ENCODE measurements at places on chromosomes 1 and 21.

DNA sequence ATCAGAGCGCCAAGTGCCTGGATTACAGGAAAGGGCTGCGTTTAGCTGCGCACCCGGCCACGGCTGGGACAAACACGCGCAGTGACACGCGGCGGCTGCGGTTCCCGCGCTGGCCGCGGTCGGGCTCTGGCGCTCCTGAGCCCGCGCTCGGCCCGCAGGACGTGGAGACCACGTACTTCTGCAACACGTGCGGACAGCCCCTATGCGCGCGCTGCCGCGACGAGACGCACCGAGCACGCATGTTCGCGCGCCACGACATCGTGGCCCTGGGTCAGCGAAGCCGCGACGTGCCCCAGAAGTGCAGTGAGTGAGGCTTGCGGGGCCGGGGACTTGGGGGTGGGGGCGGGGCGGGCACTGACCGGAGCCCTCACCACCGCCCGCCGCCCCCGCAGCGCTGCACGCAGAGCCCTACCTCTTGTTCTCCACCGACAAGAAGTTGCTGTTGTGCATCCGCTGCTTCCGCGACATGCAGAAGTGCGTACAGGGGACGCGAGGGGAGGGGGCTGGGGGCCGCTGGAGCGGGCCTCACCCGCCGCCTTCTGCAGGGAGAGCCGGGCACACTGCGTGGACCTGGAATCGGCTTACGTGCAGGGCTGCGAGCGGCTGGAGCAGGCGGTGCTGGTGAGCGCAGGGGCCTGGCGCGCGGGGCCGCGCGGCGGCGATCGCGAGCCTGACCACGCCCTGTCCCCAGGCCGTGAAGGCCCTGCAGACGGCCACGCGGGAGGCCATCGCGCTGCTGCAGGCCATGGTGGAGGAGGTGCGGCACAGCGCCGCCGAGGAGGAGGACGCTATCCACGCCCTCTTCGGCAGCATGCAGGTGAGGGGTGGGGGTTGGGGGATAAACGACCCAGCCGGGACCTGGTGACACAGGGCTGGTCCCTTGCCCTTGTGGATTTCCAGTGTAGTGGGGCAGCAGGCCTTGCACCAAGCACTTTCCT, 3.1 kb downstream of the RNF207 start:
- no peak for DNase-seq

DNA sequence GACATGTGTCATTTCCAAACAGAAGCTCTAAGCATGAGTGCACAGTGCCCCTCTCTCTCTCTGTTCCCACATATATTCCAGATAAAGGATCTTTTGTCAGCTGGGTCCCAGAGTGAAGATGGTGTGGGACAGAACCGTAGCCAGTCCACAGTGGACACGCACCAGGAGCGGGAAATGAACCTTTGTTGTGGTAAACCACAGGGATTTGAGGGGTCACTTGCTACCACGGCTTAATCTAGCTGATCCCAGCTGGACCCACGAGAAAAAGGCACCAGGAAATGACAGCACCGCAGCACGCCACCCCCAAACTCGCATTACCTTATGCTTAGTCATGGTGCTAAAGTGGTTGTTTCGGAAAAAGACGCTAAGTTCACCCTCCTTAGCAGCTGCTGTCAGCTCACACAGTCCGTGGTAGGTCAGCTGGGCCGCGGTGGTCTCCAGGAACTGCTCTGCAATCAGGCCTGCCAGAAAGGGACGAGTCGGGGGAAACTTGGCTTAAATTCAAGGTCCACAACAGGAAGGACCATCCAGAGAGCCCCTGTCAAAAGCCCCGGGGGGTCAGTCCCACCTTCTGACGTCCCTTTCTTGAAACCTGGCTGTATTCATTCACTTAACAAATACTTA, 7.5 kb downstream of the MINDY1 start:
- peak; percentile 85 for DNase-seq

- no peak for DNase-seq
Measured at GRCh38 chr1:206693029-206693428, 8.3 kb downstream of the MAPKAPK2 start.

DNA sequence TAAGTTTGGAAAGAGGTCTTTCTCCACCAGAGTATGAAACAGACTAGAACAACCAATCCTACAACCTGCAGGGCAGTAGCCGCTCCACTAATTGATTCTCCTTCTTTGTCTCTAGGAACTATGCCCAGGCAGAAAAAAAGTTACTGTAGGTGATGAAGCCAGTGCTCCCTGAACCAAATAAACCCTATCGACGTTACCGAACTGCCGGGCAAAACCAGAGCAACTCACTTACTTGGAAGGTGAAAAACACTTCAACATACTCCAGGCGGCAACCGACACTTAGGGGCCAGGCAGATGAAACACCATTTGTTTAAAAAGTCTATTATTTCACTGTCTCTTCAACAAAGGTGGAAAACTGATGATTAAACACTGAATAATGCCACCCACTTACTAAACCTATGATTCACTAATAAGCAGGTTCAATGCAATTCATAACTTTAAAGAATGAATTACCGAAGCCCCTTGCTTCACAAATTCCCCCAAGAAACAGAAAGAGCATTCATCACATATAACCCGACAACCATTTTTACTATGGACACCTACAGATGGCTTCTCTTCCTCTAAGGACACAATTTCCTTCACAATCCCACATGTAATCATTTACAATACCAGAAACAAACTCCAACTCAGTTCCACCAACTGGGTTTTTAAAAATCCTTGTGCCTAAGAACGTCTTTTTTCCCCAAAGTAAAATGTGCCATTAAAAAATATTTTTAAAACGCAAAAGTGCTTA, 1.6 kb downstream of the NRIP1 start:
- no peak for DNase-seq

DNA sequence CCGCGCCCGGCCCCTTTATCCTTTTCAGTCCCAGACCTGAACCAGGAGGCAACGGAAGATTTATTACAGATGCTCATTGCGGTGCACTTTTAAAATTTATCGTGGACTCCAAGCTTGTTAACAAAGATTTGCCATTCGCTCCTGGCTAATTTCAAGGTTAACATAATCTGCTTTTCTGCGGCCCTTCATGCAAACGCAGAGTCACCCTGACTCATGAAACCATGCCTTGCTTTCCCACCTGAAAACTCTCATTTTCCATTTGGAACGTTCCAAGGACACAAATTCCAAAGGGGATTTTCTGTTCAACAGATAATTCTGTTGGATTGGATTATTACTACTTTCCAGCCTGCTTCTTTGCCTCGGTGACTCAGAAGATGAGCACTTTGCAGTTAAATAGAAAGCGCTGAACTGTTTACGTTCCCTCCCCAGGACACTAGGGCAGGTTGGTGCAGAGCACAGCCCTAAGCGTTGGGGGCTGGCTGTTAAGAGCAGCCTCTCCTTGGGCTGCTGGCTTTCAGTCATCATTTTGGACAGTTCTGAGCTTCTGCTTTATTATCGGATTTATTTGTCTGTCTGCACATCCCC, 51.1 kb downstream of the CD247 start:
- no peak for DNase-seq

GRCh38 chr1:241614144-241614543, 26.0 kb downstream of the CHML start:
- DNase-seq = no peak

GRCh38 chr1:205604059-205604458, 27.8 kb downstream of the ELK4 start:
- no peak for DNase-seq

DNA sequence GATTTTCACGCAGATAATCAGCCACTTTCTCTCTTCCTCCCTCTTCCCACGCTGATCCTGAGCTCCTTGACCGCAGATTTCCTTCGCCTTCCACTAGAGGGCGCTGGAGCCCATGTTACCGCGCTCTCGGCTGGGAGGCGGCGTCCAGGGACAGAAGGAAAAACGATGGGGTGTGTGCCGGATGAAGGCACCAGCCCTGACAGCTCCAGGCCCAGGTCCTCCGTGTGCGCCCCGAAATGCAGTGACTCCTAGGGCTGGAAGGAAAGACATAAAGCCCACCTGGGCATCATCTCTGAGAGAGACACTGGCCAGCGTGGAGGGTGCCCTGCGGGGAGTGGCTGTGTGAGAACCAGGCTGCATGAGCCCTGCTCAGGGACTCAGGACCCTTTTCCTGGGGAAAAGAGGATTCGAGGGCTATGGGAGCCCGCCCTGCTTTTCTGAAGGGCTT, 44.9 kb upstream of the CYP2J2 start:
- peak; percentile 66 for DNase-seq

- DNase-seq = no peak
Measured at GRCh38 chr21:43289966-43290365, 121.2 kb downstream of the CRYAA start.

GRCh38 chr1:23824711-23825075, 536 bp downstream of the HMGCL start:
- DNase-seq = no peak

- DNase-seq = no peak
Measured at GRCh38 chr1:110952031-110952430, 11.7 kb downstream of the LRIF1 start.

DNA sequence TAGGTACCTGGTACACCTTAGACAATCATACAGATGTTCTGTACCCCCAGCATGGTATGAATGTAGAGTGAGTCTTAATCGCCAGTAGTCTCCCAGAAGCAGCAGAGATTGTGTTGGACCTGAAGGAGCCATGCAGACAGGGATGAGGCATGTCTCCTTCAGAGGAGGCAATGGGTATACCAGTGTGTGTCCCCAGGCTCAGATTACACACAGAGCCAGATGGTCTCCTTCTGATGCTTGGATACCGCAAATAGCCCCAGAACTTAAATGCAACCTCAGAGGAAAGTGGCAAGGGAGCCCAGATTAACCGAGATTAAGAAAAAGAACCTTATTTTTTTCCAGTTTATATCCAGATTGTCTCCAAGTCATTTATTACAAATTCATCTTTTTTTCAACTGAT, 96.8 kb upstream of the C21orf91 start:
- DNase-seq = no peak

GRCh38 chr1:19432943-19433718, 52.2 kb downstream of the CAPZB start:
- no peak for DNase-seq

DNA sequence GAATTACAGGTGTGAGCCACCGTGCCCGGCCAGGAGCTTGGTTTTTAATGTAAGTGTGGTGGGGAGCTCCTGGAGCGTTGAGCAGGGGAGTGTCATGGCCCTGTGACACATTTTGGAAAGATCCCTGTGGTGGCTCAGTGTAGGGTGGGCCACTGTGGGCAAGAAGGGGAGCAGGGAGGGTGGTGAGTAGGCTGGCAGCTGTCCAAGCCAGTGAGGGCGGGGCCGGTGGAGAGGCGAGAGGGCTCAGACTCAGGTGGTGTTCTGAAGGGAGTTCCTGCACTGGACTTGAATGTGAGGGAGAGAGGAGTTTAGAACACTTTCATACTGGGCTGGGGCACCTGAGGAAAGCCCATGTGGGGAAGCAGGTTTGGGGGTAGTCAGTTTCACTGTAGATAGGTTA, 3.1 kb upstream of the EVA1B start:
- no peak for DNase-seq

DNA sequence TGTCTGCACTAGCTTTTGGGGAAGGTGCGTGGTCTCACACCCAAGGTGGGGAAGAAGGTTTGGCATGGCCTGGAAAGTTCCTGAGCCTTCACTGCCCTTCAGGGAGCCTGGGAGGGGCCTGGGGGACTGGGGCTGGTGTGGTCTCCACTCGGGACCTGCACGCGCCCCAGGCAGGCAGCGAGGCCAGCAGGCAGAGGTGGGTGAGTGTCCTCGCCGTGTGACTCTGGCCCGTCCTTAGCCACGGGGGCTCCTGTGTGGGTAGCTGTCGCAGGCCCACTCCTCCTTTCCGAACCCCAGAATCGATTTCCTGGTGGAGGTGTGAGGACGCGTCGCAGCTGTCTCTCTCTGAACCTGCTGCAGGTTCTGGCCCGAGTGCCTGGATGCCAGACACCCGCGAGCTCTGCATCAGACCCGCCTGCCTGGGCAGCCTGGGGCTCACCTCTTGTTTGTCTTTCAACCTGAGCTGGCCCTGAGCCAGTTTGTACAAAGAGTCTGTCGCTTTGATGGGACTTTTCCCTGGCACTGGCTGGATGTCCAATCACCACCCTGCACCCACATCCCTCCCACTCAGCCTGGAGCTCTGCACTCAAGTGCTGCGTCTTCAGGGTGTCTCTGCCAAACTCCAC, 36.0 kb upstream of the SLC19A1 start:
- DNase-seq = no peak

GRCh38 chr21:26557106-26557505, 16.0 kb downstream of the CYYR1 start:
- no peak for DNase-seq

DNA sequence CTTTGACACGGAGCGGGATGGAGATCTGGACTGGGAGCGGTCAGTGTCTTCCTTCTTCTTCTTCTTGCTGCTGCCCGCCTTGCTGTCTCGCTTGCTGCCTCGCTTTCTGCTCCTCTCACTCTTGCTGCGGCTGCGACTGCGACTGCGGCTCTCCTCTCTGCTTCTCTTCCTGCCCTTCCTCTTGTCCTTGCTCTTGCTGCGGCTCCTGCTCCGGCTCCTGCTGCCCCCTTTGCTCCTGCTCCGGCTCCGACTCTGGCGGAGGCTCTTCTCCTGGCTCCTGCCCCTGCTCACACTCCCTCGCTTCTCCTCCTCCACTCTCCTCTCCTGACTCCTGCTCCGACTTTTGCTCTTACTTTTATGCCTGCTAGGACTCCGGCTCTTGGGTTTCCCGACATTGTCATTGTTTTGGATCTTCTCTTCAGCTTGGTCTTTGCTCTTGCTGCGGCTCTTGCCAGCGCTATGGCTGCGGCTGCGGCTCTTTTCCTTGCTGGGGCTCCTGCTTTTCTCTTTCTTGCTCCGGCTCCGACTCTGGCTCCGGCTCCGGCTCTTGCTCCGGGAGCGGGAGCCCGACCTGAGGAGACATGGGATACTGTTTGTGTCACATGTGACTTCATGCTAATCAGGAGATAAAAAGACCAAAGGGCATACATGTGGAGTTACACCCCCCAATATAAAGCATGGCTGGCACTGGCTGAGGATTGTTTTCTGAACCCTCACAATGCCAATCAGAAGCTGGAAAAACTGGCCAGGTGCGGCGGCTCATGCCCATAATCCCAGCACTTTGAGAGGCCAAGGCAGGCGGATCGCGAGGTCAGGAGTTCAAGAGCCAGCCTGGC, 25.2 kb upstream of the TMEM200B start:
- no peak for DNase-seq

DNA sequence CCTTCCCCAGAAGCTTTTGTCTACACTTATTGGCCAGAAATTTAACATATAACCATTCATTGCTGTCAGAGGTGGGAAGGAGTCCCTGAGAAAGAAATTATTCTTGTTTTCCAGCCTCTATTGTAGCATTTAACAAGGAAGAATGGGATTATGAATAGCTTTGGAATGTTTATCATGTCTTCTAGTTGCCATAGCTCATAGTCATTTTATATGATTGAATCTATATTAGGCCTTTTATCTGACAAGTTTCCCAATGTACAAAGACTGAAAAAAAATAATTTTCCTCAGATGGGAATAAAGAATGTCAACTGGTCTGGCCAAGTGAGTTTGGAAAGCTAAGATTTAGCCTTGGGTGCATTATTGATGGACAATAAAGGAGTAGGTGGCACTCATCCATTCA, 28.3 kb downstream of the PTPRC start:
- DNase-seq = no peak

- no peak for DNase-seq
Measured at GRCh38 chr1:23909412-23909811, 3.8 kb downstream of the CNR2 start.

GRCh38 chr1:223832637-223832943, 13.2 kb downstream of the TP53BP2 start:
- DNase-seq = no peak
